Activated naive CD4-positive, alpha-beta T cell treated with anti-CD3 and anti-CD28 coated beads, Interleukin-2, amount 10 ng/mL, durations not matched to agents 7 days and 5 days (primary cell): ENCODE measurements at places on chromosomes 3 and 15.

DNA sequence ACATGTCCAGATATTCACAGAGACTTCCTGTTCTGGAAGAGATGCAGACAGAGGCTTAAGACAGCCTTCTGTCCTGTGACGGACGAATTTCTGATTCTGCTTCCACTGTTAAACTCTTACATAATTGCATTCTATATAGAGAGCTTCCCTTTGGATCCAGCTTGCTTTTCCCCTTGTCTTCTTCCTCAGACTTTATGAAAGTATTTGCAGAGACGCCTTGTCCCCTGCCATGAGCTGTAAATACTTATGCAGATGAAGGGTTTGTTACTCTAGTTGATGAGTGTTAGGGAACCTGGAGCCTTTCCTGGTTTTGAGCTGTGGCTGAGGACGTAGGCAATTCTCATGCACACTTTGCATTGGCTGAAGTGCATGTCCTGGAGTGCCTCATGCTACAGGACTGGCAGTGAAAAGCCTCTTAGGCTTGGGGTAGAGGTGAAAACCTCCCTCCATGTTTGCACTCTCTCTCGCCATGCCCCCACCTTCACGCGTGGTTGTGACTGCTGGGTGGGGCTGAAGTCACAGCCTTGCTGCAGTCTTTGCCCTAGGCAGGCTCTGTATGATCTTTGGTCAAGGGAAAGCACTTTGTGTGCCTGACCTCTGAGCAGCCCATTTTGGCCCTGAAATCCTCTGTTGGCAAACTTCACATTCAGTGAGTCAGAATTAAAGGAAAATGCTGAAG is 286.6 kb downstream of the PTPRG start:
- DNase-seq: no peak

GRCh38 chr15:68187559-68187958 is 17.6 kb downstream of the CALML4 start:
- DNase-seq: no peak

DNA sequence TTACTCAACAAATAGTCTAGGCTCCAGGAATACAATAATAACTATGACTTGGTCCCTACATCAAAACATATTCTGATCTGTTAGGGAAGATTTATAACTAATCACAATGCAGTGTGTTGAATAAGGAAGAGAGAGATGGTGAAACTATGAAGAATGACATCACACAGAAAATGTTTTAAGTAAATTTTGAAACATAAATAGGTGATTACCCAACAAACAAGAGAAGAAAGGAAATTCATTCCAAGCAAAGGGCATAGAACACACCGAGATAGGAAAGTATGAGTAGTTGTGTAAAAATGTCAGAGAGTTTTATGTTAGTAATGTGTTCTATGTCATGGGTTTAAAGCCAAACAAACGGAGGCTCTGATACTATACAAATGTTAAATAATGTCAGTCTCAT is 13.4 kb downstream of the SEC62 start:
- no peak for DNase-seq

DNA sequence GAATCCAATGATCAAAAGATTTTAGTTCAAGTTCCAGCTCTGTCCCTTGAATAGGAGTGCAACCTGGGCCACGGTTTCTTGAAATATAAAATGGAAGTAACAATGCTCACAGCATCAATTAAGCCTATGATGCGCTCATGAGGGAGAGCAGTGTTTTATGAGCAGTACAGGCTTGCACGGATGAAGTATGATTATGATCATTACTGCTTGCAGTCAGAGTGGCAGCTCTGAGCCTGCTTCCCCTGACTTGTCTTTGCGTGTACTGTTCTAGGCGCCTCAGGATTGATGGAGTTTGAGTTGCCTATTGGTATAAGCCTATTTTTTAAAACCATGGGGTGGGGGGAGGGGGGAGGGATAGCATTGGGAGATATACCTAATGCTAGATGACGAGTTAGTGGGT is 37.0 kb downstream of the ITGB5 start:
- no peak for DNase-seq

GRCh38 chr3:70531063-70531657 is 218.7 kb upstream of the MDFIC2 start:
- no peak for DNase-seq

DNA sequence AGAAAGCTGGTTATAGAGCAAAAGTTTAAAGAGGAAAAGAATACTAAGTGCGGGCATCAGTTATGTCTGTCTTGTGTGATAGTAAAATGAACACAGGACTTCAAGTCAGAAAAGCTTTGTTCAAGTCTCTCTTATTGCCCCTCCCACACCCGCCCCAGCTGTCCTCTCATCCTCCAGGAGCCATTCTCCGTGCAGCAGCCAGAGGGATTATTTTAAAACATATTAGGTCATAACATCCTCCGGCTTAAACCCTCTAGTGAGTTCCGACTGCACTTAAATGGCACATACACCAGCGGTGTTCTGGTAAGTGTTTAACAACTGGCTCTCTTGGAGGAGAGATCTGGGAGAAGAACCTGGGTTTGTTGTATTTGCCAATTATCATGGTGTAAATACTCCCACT is 104.8 kb upstream of the TNFAIP8L3 start:
- DNase-seq: no peak

GRCh38 chr15:99096894-99097426 is 7.9 kb upstream of the SYNM start:
- DNase-seq: no peak

GRCh38 chr3:119293871-119294695 is at the start of gene ARHGAP31:
TSS of gene ARHGAP31 (plus strand) at chr3:119294383. CDS start at chr3:119294905, 522 bp downstream.
- DNase-seq: peak; percentile 87
